ENCODE measurements at places on chromosomes 4 and X. TPM values are rescaled to one million over a fixed set of nuclear protein-coding genes. Genes with fewer than 3 reads are reported as not detected.

Gene MAGEA1
- total RNA-seq = not detected

Gene AR
- total RNA-seq = 0.06 TPM

DNA sequence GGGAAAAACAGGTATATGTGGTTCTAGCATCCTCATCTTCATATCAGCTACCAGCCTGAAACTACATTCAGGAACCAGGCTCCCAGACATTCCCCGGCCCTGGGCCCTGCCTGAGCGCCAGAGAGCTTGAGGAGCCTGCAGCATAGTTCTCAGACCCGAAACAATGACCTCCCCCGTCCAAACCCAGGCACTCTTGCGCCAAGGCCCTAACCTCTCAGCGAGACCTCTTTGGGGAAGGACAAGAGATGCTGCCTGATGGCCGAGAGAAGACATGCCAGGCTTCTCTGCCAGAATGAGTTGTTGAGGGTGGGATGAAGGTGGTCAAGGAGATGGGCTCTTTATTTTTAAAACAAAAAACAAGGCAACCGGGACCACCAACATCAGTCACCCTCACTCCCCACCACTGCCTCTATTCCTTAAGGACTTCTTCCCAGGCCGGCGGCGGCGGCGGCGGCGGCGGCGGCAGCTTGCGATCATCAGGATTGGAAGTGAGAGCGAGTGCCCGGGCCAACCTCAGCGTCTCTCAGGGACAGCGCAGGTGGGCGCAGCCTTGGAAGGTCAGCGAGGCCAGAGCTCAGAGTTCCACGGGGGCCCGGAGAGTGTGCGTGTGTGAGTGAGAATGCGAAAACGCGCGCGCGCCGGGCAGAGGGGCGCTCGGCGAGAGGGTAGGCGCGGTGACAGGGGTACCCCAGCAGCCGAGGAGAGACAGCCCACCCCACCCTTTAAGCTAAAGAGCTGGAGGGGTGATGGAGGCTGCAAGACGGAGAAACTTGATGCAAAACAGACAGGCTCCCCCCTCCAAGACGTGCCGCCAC lies 601 bp downstream of the INPP4B start:
- no peaks in the 10 kb centered on the region for H3K36me3 ChIP-seq
- H3K27me3 ChIP-seq = peaks cover 59% of the 10 kb centered on the region
- no peak for DNase-seq
- H3K27ac ChIP-seq = no peak overlapping the region
- peak overlapping the region; percentile 78 for H3K4me3 ChIP-seq
- peaks cover 6% of the 10 kb centered on the region for H3K4me1 ChIP-seq

DNA sequence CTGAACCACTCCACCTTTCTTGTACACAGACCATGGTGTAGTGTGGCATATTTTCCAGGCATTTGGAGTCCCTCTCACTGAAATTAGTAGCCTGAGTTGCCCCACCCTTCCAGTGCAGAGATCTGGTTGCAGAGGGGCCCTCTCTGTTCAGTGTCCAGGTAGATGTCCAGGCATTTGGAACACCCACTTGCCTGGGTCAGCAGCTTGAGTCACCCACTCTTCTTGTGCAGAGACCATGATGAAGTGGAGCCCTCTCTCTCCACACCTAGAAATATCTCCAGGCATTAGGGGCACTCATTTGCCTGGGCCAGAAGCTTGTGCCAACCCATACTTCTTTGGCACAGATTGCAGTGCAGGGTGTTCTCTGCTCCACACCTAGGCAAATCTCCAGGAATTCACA lies 2733.3 kb downstream of the PCDH7 start:
- H3K27me3 ChIP-seq = no peaks in the 10 kb centered on the region
- no peak overlapping the region for H3K27ac ChIP-seq
- no peaks in the 10 kb centered on the region for H3K36me3 ChIP-seq

GRCh38 chr4:86876894-86877685 lies 15.1 kb downstream of the C4orf36 start:
- no peak overlapping the region for H3K27ac ChIP-seq
- DNase-seq = no peak
- no peaks in the 10 kb centered on the region for H3K36me3 ChIP-seq
- peaks cover 3% of the 10 kb centered on the region for H3K27me3 ChIP-seq
- H3K4me1 ChIP-seq = no peaks in the 10 kb centered on the region

- no peaks in the 10 kb centered on the region for H3K36me3 ChIP-seq
- no peaks in the 10 kb centered on the region for H3K4me1 ChIP-seq
- H3K4me3 ChIP-seq = no peak overlapping the region
- no peak for DNase-seq
- H3K27ac ChIP-seq = no peak overlapping the region
- H3K27me3 ChIP-seq = no peaks in the 10 kb centered on the region
Observed at GRCh38 chr4:20480165-20480947, 219.9 kb upstream of the PACRGL start.

Measured in activated CD8-positive, alpha-beta memory T cell treated with anti-CD3 and anti-CD28 coated beads, Interleukin-2, amount 10 ng/mL, durations not matched to agents 7 days and 5 days (primary cell).